ENCODE measurements at places on chromosomes 7 and 10.

DNA sequence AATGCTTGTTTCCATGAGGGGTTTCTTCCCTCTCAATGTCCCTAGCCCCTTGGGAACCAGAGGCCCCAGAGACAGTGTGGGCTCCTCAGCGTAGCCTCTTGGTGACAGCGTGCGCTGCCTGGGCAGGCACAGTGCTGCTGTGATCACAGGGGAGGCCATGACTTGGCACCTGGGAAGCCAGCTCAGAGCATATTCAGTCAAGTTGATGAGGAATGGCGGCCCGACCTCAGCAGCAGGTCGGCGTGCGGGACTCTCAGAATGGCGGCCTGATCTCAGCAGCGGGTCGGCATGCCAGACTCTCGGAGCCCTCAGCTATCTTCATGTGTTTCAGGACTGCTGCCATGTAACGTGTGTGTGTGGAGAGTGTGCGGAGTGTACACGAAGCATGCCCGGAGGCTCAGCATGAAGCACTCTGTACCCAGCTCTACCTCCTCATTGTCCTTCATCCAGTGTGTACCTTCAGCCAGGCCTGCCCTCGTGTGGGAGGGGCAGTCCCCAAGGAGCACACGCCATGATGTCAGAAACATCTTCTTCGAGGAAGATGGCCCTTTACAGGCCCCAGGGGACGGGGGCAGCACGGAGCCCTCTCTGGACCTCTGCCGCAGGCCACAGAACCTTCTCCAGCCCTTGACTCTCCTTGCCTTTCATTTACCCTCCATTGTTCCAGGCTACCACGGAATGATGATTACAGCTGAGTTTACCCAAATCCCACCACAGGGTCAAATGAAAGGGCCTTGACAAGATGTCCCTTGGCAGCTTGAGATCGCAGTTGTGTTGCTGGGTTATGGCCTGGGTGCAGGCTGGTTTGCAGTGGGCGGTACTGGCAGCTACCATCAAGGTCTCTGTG is 130.4 kb downstream of the SMURF1 start:
- no peak for DNase-seq

DNA sequence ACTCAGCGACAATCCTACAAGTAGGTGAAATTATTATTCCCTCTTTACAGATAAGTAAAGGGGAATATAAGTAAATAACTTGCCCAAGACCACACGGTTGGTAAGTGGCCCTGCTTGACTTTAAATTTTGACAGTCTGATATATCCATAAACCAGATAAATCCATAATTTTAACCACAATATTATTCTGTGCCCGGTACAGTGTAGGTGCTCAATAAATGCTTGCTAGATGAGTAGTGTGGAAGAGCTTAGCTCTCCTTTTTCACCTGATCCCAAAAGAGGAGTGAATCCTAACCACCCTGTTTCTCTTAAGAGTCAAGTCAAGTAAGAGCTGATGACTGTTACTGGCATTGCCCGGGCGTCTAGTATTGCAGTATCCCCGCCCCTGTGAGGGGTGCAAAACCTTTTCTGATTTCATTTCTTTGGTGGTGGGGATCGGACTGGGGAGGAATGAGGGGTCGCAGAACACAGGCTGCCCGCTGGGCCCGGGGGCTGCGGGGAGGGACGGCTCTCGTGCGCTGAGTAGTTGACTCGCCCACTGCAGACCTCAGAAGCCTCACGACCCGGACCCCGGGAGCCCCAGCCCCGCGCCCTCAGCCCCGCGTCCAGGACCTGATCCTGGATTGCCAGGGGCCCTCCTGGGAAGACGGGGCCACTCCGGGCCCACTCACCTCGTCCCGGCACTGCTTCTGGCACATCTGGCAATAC is 490 bp downstream of the KIN start:
- peak; percentile 26 for DNase-seq

- no peak for DNase-seq
These were observed 2.3 kb downstream of the METTL27 start for GRCh38 chr7:73839743-73840714.

DNA sequence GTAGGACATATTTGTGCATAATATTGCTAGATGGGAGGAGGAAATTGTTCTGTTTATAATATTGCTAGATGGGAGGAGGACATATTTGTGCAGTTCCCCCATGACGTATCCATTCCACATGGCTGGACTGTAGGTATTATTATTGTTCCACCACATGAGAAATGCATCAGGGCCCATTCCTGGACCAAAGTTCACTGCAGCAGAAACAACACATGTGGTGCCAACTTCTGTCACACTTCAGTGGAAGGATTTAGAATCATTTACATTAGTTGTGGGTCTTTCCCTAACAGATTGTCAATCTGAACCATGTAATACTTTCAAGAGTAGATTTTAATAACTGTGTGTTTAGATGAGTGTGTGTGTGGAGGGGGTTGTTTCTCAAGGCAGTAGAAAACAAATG is 32.7 kb upstream of the MACC1 start:
- DNase-seq, result no peak

DNA sequence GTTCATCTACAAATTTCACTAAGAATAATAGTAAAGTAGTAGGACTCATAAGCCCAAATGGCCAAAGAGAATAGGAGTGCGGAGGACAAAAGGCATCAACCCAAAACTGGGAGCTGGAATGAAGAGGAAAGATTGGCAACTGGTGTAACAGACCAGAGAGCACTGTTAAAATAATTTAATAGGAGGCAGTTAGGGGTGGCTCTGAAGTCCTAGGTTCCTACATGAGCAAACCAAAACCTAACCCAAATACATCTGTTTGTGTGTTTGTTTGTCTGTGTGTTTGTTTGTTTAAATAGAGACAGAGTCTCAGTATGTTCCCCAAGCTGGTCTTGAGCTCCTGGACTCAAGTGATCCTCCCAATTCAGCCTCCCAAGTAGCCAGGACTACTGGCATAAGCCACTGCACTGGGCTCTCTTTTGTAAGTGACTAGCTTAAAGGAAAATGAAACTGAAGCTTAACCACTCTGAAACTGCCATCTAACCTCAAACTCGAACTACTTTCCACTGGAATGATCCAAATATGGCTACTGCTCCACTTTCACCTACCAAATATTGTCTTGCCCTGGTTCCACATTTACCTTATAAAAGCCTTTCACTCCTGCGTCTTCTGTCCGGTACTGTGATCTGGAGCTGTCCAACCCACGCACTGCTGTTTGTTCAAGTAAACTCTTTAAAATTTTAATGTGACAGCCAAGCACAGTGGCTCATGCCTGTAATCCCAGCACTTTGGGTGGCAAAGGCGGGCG is 94.9 kb downstream of the AKR1D1 start:
- DNase-seq, result no peak

DNA sequence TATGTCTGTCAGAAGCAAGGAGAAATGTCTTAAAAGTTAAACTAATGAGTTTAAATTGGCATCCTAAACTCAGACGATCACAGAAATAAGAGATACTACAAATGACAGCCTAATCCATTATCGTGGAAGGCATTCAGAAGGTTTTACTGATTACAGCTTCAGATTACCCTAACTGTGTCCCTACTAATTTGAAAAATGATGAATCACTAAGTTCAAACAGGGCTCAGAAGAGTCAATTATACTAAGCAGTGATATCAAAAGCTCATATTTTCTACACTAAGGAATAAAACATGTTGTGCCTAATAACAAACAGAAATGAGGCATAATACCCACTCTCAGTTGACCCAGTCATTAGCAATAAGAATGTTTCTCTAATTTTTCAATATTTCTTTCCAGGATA is 152.0 kb upstream of the NRBF2 start:
- no peak for DNase-seq

GRCh38 chr7:83143107-83143506 is 19.6 kb downstream of the PCLO start:
- no peak for DNase-seq

DNA sequence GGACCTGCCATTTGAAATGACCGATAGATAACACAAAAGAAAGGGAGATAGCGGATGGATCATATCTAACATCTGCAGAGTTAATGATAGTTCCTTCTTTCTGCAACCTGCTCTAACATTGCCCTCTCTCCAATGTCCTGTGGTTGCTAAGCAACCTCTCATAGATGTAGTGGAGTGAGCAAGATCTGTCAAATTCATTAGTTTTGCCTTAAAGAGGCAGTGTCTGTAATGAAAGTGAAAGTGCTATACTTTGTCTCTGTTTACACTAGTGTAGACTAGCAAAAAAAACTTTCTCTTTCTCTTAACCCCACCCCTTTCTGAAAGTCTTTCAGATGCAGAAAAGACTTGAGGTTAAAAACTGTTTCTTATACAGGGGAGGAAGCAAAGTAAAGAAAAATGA is 1196.9 kb downstream of the SORCS3 start:
- DNase-seq, result peak; percentile 20

DNA sequence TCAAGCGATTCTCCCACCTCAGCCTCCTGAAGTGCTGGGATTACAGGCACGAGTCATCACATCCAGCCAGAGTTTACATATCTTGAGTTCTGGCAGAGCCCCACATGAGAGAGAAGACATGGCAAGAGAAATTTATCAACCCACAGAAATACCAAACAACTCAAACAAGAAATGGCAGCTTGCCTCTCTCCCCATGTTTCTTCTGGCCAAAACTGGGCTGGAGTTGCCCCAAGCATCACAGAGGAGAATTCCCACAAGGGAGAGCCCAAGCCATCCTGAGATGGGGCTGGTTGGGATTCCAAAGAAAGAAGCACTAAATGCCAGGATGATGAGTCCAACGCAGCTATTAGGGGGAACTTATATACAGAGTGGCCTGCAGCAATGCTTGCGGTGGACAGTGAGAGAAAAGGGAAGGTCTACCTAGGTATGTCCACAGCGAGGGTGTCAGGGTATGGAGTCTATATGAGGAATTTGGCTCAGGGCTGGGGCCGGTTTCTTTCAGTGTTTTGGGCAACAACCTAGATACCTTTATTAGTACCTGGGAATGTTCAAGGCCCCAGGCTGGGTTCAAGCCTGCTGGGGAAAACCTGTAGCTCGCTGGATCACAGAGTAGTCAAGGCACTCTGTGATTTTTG is 14.5 kb upstream of the PAX4 start:
- no peak for DNase-seq

DNA sequence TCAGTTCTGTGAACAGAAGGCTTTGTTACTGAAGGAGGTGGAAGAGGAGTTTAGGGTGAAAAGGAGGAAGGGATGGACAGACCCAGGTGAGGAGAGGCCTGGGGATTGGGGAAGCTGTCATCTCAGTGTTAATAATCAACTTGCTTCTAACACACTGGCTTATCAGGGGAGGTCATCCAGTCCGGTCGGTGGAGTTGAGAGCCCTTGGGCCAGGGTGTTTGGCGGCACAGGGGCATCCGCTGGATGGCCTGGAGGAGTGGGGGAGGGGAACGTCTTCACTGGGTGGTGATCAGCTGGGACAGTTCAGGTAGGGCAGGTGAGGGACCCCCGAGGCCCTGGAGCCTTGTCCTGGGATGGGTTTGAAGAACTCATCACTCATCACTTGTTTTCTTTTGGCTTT is 33.9 kb downstream of the SHH start:
- DNase-seq, result no peak

- no peak for DNase-seq
These were observed 13.4 kb downstream of the SLC29A4 start for GRCh38 chr7:5296015-5296610.

GRCh38 chr7:143395187-143396149 is 13.2 kb downstream of the EPHA1 start:
- no peak for DNase-seq

DNA sequence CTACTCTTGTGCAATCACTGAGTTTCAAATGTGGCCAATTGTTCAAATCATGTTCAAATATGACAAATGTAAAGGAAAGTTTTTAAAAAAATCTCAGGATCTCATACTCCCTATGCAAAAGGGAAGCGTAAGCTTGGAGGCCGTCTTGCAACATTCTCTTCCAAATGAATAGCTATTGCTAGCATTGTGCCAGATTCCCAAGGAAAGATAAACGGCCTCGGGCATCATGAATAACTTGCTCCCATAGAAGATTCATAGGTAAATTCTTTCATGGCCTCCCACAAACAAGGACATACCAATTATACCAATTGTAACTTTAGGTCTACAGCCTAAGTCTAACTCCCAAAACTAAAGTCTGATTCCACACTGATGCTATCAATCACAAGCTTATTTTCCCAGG is 416.9 kb downstream of the THSD7A start:
- no peak for DNase-seq

GRCh38 chr7:25482631-25483030 is 254.3 kb upstream of the NPVF start:
- no peak for DNase-seq

DNA sequence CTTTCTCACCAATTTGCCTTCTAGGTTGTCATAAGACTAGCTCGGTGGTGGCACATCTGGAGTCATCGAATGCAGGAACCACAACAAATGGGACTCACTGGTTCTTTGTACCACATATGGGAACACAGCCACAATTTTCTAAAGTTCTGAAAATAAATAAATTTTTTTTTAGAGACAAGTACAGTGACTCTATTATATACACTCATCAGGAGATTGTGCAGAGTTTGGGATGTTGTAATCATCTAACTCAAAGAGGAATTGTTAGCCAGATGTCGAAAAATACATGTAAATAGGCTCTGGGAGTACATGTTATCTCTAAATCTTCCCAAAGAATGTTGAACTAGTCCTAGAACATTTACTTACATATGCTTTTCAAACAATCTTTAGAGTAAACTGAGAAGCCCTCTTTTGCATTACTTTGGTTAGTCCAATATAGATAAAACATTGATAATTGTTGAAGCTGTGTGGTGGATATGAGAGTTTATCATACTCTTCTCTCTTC is 19.6 kb upstream of the SEPTIN7 start:
- no peak for DNase-seq

- no peak for DNase-seq
These were observed 76.7 kb upstream of the HABP2 start for GRCh38 chr10:113476191-113476590.

GRCh38 chr7:78092331-78092730 is 293.8 kb downstream of the PHTF2 start:
- DNase-seq, result no peak

GRCh38 chr7:71135116-71135515 is 3.2 kb downstream of the GALNT17 start:
- no peak for DNase-seq

Measured in hepatocyte (in vitro differentiated cells).